ENCODE measurements at places on chromosomes 12 and 14. TPM values are rescaled to one million over a fixed set of nuclear protein-coding genes. Genes with fewer than 3 reads are reported as not detected.

The KERA gene
- total RNA-seq, result not detected

The APOF gene
- 0.40 TPM for total RNA-seq

The LTB4R2 gene
- 16.7 TPM for total RNA-seq

The TAS2R30 gene
- total RNA-seq, result 0.46 TPM

The CLEC9A gene
- not detected for total RNA-seq

GRCh38 chr12:21771311-21771710, 3.2 kb downstream of the KCNJ8 start:
- DNase-seq, result no peak

DNA sequence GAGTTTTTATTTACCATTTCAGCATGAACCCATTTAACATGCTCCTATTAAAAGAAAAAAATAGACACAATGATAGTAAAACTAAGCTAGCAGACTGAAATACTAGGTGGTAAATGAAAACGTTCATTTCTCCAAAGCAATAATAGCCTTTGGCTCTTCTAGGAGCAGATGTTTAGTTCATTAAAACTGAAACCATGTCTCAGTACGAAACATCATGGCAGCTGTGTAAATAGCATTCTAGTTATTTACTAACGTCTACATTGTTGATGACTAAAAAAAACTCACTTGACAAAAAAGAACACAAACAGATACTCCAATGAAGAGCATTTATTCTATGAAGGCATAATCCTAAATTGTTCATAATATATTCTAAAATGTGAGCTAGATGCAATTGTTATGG, 17.9 kb downstream of the RECQL start:
- DNase-seq, result no peak

DNA sequence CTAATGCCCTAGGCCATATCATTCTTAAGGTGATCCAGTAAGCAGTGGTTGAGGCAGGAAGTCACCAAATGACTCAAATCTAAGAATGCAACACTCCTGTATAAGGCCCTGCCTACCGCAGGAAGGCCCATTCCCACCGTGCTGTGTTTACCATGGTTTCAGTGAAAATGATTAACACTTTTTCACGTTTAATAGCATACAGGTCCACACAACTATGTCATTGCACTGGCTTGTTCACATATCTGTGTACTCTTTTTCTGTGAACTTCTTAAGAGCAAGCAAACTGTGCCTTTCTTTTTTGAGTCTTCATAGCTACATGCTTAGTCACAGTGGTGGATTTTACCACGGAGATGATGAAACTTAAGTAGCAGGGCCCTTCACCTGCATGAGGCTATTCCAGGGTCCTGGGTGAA, 214.9 kb downstream of the CNTN1 start:
- peak; percentile 9 for DNase-seq

GRCh38 chr14:89504602-89505313, 87.7 kb upstream of the FOXN3 start:
- DNase-seq, result peak; percentile 72

GRCh38 chr12:5083955-5084849, 40.5 kb downstream of the KCNA5 start:
- DNase-seq, result peak; percentile 70

GRCh38 chr12:30761730-30762129, 7.0 kb upstream of the CAPRIN2 start:
- DNase-seq, result no peak

- DNase-seq, result no peak
These were observed 27.1 kb downstream of the TMEM229B start for GRCh38 chr14:67461341-67461985.

DNA sequence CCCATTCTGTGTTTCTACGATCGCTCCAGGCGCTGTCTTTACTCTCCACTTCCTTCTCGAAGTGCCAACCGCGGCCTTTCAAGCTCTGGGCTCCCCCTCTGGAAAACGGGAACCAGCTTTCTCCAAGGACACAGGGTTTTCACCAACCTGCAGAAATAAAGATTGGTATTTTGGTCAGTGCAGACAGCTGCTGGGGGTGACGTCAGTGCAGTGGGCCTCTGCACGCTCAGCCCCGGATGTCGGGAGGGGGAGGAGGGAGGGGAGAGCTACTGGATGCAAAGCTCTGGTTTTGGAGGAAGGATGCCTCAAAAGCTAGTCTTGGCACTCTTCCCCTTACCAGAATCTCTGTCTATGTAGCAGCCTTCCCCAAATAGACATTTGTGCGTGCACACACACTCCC, 19.9 kb downstream of the HRK start:
- DNase-seq, result peak; percentile 84

DNA sequence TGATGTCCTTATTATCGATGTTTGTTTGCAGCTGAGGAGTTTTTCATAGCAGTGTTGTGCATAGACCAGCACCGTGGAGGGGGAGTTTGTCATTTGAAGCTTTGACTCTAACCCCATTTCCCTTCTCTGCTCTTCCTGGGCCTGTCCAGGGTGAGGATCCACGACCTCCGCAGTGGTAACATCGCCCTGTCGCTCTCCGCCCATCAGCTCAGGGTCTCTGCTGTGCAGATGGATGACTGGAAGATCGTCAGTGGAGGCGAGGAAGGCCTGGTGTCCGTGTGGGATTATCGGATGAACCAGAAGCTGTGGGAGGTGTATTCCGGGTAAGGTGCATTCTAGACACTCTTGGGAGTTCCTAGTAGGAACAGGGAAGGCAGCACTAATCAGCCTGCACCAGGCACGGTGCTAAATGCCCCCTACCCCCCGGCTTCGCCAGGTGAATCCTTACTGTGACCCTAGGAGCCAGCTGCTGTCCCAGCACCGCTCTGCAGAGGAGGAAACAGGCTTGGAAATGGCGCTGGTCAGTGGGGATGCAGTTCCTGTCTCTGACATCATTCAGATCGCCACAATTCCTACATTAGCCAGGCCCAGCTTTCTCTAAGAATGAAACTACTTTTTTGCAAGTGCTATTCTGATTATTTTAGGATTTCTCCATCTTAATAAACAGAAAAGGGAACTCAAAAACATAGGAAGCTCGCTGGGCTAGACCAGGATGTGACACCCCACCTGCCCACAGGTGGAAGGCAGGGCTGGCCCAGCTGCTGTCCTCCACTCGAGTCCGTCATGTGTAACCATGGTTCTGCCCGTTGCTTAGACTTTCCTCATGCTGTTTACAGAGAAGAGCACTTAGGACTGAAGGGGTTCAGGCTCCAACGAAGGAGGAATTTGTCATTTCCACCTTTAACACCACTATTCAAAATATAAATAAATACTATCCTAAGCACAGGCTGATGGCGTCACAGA, 74.9 kb downstream of the TESC start:
- no peak for DNase-seq

GRCh38 chr14:87940894-87941293, 52.1 kb downstream of the GALC start:
- no peak for DNase-seq

GRCh38 chr12:107649661-107650061, 35.9 kb upstream of the PWP1 start:
- no peak for DNase-seq
